ENCODE measurements at places on chromosomes 6 and 20.

DNA sequence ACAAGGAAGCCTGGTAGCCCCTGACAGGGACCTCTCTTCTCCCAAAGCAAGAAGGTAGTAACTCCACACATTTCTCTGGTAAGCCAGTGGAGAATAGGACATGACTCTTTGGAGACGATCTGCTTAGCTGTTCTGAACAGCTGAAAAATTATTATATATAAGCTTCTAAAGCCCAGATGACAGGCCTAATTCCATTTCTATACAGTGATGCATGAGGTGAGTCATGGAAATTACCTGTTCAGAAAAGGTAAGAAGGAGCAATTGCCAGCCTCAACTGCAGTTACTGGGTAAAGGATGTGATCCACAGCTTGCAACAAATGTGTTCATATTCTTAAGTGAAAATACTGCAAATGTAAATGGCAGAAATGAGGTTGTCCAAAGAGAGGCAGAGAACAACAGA lies 54.0 kb downstream of the PREP start:
- DNase-seq: no peak

GRCh38 chr6:152129691-152130151 lies 322.2 kb downstream of the ESR1 start:
- no peak for DNase-seq

DNA sequence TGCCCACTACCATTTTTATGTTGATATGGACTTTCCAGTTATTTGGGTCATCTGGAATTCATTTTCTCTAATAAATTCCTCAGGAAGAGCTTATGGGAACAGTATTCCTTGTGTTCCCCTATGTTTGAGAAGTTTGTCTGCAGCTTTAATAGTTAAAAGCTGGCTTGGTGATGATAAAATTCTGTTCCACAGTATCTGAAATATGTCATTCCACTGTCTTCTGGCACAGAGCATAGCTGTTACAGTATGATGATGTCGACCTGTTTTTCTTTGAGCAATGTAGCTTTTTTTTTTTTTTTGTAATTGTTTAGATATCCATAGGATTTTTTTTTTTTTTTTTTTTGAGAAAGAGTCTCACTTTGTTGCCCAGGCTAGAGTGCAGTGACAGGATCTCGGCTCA lies 43.2 kb downstream of the NCOA3 start:
- DNase-seq: no peak

DNA sequence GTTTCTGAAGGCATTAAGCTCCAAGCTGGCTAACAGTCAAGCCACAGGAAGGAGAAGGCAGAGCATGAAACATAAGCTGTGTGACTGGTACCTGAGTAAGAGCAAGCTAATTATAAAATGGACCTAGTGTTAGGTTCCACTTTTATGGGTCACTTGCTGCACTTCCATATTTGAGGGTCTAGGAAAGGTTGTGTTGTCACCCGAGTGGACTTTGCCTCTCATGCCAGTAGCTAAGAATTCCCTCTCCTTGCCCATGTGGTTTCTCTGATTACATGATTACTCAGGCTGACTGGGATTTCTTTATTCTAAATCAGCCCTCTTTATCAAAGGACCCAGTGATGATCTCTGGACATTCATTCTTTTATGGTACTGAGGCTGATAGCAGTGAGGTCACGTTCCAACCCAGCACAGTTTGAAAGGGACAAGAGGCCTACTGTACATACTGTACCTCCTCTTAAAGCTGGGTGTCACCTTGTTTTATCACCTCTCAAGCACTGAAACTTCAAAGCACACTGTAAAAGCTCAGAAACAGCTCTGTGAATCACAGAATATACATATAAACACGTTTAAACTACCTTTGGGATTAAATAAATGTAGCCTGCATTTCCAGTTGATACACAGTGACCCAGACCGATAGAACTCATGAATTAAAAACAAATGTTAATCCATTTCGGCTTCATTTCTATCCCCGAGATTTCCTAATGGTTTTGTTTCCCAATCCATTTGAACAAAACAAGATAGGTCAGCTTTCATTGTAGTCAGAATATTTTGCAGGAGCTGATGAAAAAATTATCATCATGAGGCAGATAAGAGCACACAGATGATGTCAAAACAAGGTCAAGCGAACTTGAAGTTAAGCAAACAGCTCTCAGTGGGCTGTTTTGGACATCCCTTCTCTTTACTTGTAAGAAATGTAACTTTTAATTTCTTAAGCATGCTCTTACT lies 96.5 kb downstream of the ALDH8A1 start:
- no peak for DNase-seq

- no peak for DNase-seq
These were observed 201.2 kb upstream of the THBS2 start for GRCh38 chr6:169454872-169455204.

DNA sequence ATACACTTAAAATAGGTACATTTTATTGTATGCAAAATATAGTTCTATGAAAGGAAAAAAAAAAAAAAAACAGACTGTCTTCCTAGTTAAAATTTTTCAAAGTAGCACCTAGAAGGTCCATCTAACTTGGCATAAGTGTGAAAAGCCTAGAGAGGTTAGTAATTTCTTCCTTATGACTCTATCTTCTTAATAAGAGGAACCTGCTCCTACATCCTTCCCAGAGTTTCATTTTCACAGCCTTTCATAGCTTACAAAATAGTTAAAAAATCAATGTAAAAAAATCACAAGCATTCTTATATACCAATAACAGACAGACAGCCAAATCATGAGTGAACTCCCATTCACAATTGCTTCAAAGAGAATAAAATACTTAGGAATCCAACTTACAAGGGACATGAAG lies 28.8 kb downstream of the OGFRL1 start:
- no peak for DNase-seq

DNA sequence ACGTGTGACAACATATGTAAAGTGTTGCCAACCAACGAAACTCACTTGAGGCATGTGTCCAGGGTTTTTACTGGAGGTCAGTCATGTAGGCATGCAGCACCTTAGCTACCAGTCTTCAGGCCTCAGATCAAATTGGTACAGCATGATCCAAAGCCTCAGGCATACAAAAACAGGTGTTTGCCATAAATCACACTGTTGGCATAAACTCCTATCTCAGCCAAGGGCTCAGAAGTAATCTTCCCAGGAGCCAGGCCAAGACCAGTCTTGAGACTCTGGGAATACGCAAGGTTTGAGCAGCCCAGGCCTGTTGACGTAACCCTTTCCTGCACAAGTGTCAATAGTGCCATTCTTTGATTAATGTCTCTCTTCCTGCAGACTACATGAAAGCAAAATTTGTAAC lies 163.5 kb downstream of the PRL start:
- no peak for DNase-seq

- DNase-seq: no peak
These were observed 59.1 kb upstream of the PRDM1 start for GRCh38 chr6:106026748-106027715.

DNA sequence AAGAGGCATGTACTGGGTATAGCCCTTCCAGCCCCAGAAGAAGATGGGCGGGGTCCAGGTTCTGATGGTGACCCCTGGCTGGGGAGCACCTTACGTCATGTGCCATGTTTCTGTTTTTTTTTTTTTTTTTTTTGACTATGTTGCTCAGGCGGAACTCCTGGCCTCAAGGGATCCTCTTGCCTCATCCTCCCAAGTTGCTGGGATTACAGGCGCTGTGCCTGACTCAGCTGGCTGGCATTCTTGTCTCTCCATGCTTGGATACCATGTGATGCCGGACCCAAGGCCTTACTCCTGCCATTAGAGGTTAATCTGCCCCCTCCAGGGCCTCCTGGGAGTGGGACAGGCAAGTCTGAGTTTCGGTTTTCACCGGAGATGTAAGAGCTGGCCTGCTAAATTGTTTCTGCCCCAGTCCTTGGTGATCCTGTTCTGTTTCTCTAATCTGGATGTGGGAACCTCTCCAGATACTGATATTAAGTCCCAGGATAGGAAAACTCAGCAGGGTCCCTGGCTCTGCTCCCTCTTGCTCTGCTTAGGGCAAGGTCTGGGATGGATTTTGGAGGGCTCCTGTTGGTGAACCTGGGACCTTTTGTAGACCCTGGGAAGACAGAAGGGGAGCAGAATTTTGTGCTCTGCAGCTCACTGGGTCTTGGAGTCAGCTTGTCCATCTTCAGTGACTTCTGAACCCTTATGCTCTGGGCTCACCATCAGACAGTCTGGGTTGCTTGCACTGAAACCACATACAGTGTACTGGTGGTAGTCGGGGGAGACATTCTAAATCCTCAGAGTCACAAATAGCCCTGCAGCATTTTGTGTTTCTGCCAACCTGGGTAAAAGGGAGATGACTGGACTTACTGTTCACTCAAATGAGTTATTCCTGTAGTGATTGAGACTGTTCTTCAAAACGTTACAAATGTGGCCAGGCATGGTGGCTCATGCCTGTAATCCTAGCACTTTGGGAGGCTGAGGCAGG lies 45.1 kb downstream of the PTK7 start:
- DNase-seq: no peak

DNA sequence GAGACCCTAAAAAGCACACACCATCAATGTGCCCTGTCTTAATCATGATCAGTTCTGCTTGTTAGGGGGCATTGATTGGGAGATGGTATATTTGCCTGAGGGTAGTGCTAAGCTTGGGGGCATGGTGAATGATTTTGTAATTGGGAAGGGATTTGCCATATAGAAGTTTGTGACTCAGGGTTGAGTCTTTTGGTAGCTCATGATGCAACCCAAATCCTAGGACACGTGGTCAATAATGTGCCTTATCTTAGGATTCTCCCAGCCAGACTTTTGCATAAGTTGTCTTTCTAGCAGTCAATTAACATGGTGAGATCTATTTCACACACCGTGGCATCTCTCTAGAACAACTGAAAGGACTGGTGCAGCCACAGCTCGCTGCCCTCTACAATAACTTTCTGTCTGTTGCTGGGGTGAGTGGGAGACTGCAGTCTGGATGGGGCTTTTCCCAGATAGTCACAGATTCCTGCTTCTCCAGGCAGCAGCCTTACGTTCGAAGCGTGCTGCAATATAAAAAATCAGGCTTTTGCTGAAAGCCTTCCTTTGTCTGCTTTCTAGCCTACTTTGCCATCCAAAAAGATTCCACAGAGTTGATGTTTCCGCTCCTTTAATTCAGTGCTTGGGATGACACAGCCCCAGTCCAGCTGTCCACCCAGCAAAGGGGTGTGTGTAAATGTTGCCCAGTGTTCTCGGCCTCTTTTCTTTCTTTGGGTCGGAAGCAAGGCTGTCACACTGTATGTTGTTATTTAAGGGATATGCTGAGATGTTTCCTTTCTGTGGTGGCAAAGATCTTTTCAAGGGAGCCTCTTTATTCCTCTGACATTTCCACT lies 58.9 kb downstream of the ID4 start:
- DNase-seq: no peak

DNA sequence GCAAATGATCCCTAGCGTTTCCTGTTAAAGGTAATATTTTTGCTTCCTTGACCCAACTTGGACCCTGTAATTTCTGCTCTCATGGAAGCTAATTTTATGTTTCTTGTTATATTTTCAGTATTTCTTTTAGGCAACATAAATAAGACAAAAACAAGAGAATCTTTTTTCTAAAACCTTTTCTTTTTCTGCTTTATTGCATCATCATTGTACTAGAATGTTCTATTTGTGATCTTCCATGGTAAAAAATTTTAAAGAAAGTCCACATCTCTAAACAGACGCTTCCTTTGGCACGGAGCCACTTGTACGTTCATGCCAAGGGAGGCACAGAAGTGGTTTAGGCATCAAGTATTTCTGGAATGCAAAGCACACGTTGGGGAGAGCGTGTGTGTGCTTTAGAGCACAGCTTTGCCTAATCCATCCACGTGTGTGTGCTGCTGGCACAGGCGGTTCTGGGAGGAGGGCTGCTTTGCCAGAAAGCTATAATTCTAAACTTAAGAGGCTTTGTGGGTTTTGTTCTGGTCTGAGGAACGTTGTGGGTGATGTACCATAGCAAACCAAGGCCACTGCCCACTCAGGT lies 98.3 kb downstream of the SASH1 start:
- DNase-seq: no peak

GRCh38 chr6:120994573-120994967 lies 339.7 kb downstream of the TBC1D32 start:
- no peak for DNase-seq

GRCh38 chr6:113127786-113128419 lies 729.2 kb upstream of the MARCKS start:
- no peak for DNase-seq

DNA sequence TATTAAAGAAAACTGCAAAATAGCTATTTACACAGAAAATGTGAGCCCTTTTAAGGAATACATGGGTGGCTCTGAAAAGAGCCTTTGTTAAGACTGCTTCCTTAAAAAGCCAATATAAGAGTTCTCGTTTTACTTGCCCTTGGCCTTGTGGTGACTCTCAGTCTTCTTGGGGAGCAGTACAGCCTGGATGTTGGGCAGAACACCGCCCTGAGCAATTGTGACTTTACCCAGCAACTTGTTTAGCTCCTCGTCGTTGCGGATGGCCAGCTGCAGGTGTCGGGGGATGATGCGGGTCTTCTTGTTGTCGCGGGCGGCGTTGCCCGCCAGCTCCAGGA lies 111.5 kb downstream of the HFE start:
- no peak for DNase-seq

DNA sequence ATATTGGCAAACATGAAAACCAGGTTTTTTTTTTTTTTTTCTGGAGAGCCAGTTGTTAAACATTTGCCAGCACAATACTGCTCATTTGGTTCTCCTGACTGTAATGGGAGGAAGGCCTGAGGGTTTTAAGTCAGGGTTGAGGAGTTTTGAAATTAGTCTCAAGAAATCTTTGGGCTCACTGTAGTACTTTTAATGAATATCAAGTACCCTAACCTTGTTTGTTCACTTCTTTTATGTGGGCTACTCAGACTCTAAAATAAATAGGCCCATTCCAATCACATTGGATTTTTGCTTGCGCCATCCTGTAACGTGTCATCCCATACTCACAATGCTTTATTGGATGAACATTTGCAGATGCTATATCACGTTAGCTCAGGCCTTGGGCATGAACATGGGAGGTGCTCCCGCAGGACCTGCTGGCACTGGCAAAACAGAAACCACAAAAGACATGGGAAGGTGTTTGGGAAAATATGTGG lies 146.9 kb downstream of the DNAH8 start:
- DNase-seq: no peak

DNA sequence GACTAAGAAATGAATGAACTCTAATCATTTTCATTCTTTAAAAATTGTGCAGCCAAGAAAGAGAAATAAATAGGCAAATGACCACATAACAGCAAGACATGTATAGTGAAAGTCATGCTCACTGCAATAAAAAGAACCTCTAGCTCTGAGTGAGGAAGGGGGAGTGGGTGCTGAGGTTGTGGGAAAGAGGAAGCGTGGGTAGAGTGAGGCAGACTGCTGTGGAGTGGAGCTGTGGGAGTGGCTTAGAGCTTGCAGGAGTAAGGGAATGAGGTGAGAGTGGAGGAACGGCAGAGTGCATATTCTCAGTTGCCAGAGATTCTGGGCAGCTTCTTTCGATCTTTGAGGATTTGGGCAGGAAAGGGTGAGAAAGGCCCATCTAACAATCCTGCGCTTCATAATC lies 10.4 kb downstream of the DEFB129 start:
- peak; percentile 55 for DNase-seq

GRCh38 chr6:69343851-69344250 lies 453.0 kb downstream of the LMBRD1 start:
- DNase-seq: no peak

GRCh38 chr6:81727876-81728517 lies 24.5 kb downstream of the TENT5A start:
- no peak for DNase-seq

GRCh38 chr6:170067923-170068360 lies 222.9 kb downstream of the DLL1 start:
- no peak for DNase-seq

- DNase-seq: no peak
These were observed 61.8 kb downstream of the ANKS1A start for GRCh38 chr6:34950849-34951248.

All from AML-193 (cell line).